ENCODE measurements at places on chromosomes 3 and 15. TPM values are rescaled to one million over a fixed set of nuclear protein-coding genes. Genes with fewer than 3 reads are reported as not detected.

The RAP2B gene
- 13.2 TPM for total RNA-seq

The PLAAT1 gene
- not detected for total RNA-seq

The PIGX gene
- 26.7 TPM for total RNA-seq

The AGTR1 gene
- total RNA-seq = not detected

The ZNF662 gene
- total RNA-seq = 1.0 TPM

The CLDN18 gene
- 0.08 TPM for total RNA-seq

The SMCO1 gene
- total RNA-seq = not detected

All from activated T-cell treated with anti-CD3 and anti-CD28 coated beads, Interleukin-2, amount 50 U/mL, for 4 hours (primary cell).